ENCODE measurements at places on chromosomes 7 and 10.
A peak's percentile ranks its signal among the peaks of the same experiment; 100 is the strongest.

- DNase-seq = peak; percentile 98
These were observed 178.5 kb downstream of the NRP1 start for GRCh38 chr10:33155720-33156638.

DNA sequence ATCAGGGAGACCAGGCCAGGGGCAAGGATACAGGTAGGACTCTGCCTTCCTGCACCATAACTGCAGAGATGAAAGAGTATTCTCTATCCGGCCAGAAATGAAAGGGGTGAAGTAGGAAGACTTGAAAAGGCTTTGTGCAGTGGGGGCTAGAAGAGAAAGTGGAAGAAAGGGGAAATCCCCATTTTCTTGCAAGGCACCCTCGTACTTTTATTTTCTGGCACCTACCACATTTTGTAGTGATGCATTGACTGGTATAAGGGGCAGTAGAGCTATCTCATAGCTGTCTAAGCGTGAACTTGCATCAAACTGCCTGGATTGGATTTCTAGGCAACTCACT, 752 bp upstream of the CAMK2G start:
- DNase-seq = no peak

GRCh38 chr10:14782691-14783363, 8.1 kb upstream of the FAM107B start:
- peak; percentile 98 for DNase-seq

- peak; percentile 80 for DNase-seq
These were observed 311.7 kb downstream of the GATA3 start for GRCh38 chr10:8365935-8366911.

- no peak for DNase-seq
These were observed 3.7 kb downstream of the ZNF487 start for GRCh38 chr10:43440463-43441134.

GRCh38 chr7:117937049-117937752, 64.0 kb upstream of the CTTNBP2 start:
- no peak for DNase-seq

- no peak for DNase-seq
These were observed 30.0 kb upstream of the BPGM start for GRCh38 chr7:134616611-134617010.

- DNase-seq = no peak
These were observed 694.1 kb downstream of the SUGCT start for GRCh38 chr7:40828686-40829600.
